Skin of body (tissue), 3 donors: ENCODE measurements at places on chromosomes 7 and 10.

DNA sequence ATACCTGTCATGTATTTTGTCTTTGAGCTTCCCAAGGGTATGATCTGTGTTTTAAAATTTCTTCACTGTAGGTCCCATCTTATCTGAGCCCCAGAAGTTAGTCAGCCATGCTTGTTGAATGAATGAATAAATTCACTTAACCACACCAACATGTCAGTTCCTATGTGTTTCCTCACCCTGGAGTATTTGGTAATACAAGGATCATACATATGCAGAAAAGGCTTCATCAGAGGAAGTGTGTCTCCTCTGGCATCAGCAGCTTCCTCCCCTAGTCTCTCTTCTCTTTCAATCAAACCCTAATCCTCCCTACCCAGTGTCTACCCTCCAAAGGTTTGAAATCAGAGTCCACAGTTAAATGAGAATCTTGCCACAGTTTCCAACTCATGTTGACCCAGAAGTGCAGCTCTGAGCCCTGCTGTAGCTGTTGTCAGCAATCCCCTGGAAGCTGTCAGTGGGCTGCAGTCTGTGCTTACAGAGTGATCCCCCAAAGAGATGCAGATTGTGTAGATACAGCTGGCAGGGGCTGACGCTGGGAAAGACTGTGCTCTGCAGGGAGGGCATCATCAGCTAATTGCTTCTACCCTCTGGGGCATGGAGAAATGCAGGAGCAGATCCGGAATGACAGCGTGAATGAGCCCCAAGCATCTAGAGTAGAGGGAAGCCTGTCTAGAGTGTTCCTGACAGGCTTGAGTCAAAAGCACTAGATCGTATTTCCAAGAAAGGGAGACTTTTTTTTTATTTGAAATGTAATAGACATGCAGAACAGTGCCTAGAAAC, 105.0 kb upstream of the WDR11 start:
- DNase-seq, result no peak

GRCh38 chr7:141992688-141993087, 3.0 kb upstream of the MGAM start:
- DNase-seq, result no peak

DNA sequence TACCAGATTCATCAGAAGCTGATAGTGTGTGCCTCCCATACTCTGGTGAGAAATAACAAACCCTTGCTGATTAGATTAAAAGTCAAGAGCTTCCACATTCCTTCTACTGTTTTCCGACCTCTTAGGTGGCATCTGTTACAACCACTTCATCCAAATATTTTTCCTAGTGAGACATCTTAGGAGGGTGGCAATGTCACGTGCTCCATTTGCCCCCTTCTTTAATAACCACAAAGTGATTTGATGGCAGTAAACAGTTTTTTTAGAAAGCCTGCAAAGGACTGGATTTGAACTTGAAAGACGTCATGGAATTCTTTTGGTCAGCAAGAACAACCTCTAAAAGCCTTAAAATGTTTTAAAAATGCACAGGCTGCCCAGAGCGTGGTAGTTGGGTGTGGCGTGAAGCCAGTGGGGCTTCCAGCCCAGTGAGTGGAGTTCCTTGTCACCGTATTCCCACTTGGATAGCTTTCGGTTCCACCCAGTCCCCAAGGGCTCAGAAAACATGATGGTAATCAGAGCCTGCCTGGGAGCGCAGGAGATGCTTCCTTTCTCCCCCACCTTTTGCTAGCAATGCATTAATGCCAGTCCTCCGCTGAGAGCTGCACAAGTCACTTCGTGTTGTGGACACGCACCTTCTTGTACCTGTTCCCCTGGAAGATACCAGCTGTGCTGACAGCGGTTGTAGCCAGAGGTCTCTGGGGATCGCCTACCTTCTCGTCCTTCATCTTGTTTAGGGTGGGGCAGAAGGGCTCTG, 256.4 kb downstream of the KIAA1217 start:
- DNase-seq, result no peak

DNA sequence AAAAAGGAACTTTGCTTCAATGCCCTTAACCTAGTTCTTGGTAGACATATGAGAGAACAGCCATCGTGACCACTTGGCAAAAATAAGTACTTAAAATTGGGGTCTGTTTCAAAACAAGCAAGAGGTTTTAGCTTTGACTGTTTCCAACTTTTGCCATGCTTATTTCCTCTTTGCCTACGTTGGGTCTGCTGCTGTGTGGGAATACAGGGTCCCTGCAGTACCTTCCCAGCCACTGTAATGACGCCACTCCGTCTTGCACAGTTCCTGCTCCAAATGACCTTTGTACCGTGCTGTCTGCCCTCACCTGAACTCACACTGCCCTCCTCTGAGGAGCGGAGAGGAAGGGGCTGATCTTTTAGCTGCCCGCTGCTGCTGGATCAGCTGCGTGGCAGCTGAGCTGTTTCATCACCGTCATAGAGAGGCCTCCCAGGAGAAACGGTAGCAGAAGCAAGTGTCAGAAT, 133.1 kb downstream of the MAPK8 start:
- no peak for DNase-seq

DNA sequence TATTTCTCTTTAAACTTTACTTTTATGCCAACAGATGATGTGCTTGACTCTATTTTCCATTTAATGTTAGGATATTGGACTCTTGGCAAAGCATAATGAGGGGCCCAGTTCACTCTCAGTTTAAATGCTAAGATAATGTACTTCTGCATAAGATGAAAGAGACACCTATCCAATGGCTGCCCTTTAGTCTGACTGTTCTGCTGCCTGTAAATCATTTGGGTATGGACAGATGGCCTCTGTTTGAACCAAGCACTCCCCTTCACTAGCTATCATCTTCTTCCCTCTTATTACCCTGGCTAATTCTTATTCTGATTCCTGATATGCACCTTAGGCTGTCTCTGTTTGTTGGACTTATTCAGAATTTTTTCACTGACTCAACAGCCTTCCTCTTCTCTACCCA, 72.1 kb downstream of the SEM1 start:
- no peak for DNase-seq

- DNase-seq, result no peak
These were observed 172.4 kb upstream of the ZMIZ1 start for GRCh38 chr10:78896159-78896928.

- DNase-seq, result no peak
These were observed 207.1 kb upstream of the FERD3L start for GRCh38 chr7:19352305-19352695.

DNA sequence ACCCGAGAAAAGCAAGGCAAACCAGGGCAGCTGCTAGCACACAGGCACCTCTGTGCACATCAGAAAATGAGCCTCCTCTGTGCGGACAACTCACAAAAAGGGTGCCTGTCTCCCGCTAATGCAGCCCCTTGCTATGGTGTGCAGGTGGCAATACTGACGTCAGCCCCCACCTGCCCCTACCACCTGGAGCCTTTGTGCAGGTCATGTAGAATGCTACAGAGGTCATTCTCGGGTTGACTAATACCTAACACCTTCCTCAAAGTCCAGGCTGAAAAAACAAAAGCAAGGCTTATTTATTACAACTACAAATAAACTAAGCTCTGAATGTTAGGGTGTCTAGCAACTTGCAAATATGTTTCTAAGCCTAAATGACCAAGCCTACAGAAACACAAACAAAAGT, 13.9 kb downstream of the PIP4K2A start:
- no peak for DNase-seq

DNA sequence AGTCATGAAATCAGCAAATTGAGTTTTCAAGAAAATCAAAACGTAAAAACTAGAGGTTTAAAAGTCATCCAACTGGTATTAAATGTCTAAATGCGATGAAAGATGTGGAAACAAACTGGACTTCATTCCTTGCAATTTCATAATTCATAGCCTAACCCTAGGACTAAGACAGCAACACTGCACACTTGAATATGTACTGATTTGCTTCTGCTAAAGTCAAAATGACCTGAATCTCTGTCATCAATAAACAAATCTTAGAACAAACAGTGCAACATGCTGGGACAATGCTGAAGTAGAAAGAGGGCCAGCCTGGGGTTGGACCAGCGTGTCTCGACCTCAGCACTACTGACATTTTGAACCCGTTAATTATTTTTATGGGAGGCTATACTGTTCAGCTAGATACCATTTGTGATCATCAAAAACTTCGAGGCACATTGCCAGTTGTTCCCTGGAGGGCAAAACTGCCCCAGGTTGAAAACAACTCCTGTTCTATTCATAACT, 47.1 kb downstream of the MYOF start:
- no peak for DNase-seq

DNA sequence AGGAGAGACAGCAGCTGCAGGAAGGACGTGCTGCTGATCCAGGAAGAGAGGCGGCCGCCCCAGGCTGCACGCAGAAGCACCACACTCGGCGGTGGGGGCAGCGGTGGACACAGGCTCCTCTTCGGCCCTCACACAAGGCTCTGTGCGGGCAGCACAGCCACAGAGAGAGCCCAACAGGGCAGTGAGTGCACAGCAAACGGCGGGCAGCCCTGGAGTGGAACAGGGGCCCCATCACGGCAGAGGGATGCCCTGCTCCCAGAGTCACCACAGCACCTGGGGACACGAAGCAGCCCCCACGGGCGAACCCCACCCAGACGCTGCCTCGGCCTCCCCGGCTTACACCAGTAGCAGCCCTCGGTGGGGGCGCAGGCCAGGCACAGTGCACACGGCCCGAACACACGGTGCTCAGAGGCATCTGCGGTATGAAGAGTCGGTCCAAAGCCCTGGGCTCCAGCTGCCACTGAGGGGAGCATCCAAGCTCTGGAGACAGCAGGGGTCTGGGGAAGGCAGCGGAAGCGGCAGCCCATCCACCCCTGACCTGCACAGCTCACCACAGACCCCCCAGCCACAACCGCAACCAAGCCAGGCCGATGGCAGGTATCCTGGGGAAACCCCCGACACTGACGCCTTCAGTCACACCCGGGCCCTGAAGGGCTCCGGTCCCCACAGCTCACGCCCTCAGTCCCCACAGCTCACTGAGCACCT, 16.8 kb downstream of the NUDT1 start:
- DNase-seq, result no peak

DNA sequence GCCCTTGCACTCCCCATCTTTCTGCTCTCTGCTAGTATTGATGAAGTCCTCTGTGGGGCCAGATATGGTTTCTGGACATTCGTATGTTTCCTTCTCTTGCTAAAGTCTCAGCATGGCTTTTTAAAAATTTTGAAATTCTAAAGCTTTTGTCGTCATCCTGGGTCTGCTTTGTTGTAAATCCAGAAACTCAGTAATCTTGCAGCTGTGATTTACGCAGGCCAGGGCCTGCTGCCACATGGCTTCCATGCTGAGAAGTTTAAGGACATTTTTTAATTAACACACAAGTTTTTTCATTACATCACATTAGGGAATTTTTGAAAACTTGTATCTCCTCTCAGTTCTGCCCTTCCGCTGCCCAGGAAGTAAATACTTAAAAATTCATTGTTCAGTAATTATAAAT, 686.1 kb upstream of the IGFBP3 start:
- peak; percentile 56 for DNase-seq

DNA sequence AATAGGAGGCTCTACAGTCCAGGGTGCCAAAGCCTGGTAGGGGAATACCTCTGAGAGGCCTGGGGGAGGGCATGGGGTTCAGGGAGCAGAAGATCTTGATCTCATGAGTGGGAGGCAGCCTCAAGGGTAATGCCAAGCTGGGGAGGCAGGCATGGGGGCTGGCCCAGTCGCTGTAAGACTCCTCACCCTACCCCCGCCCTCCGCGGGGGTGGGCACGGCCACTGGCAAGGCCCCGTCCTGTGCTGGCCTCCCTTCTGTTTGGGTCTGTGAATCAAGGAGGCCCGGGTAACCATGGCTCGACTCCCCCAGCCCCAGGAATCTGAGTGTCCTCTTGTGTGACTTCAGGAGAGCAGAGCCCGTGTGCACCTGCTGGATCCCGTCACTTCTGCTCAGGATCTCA, 473.9 kb downstream of the PLXNA4 start:
- no peak for DNase-seq

- no peak for DNase-seq
These were observed 299.1 kb upstream of the IGFBP3 start for GRCh38 chr7:46220066-46220630.

DNA sequence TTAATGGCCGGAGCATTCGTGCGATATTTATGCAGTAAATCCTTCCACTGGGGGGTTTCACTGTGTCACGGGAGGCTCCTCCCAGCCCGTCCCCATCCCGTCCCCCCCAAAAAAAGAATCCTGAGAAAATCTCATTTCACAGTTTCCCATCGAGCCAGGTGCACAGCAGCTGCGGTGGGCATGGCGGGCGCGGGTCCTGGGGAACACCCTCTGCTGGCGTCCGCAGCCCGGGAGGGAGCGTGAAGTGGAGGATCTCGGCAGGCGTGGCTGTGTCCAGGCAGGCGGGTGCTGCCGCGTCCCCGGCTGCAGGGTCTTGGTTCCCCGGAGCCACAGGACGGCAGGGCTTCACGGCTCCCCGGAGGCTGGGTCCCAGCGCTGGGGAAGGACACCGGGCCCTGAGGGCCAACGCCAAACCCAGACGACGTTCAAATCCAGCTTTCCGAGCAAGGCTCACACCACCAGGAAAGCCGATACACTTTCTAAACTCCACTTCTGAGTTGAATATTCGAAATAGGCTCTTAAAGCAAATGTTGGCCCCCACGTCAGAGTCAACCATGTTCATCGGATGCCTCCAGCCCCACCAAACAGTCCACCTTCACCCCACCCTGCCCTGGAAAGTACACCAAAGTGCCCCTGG, 55.7 kb downstream of the PDGFA start:
- DNase-seq, result no peak

- no peak for DNase-seq
These were observed 26.7 kb upstream of the TARP start for GRCh38 chr7:38300175-38300574.

- no peak for DNase-seq
These were observed 447.6 kb upstream of the ZMIZ1 start for GRCh38 chr10:78620985-78621799.

- DNase-seq, result no peak
These were observed 196.7 kb downstream of the KLF6 start for GRCh38 chr10:3588346-3588745.

DNA sequence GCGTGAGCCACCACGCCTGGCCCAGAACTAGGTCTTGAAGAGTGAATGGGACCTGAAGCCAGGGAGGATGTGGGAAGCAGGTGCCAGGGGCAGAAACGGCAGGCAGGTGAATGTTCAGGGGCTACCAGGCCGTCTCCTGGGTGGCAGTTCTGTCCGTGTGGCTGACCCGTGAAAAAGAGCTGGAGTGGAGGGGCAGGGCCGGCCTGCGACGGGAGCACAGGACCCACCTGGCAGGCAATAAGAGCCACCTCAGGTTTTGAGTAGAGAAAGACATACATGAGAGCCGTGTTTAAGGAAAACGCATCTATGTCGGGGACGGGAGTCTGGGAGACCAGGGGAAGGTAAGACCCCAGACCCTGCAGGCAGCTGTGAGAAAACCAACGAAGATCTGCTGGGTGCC, 70.7 kb upstream of the ATP6V0A4 start:
- no peak for DNase-seq

- DNase-seq, result no peak
These were observed 111.6 kb downstream of the MAGI2 start for GRCh38 chr7:79341902-79342301.

DNA sequence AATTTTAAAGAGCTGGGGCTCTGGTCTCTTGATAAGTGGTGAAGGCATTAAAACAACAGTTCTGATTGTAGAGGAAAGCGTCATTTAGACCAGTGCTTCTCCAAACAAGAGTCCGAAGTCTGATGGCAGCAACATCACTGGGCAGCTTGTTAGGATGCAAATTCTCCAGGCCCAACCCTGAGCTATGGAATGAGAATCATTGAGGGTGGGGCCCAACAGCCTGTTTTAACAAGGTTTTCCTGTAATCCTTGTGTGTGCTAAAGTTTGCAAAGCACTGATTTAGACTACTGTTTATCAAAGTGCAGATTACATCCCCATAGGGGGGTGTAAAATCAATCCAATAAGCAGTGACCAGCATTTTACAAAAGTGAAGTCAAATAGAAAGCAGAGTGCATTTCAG, 2.6 kb upstream of the ZNRF2 start:
- no peak for DNase-seq

- DNase-seq, result no peak
These were observed 11.2 kb upstream of the PRTFDC1 start for GRCh38 chr10:24963521-24964041.
